ENCODE measurements at places on chromosomes 12 and 14. TPM values are rescaled to one million over a fixed set of nuclear protein-coding genes. Genes with fewer than 3 reads are reported as not detected.

Gene AKAP6
- 74.4 TPM for total RNA-seq

Gene KLRC2
- total RNA-seq, result not detected

Gene SRRM4
- total RNA-seq, result 21.8 TPM

Gene LRP1-AS
- 3.4 TPM for total RNA-seq

Gene NEUROD4
- total RNA-seq, result 367 TPM

Gene PALS1
- 49.1 TPM for total RNA-seq

Gene CLEC4D
- total RNA-seq, result 0.55 TPM

Gene SERPINA12
- 0.22 TPM for total RNA-seq

Gene ADAMTS20
- total RNA-seq, result 1.6 TPM

Gene DIO2
- 21.3 TPM for total RNA-seq

Gene A2ML1
- 4.5 TPM for total RNA-seq

Gene SP7
- total RNA-seq, result not detected

Gene BEGAIN
- 8.8 TPM for total RNA-seq

Gene CEP128
- 19.5 TPM for total RNA-seq

Gene PPP1R1A
- 8.8 TPM for total RNA-seq
